T-cell (primary cell): ENCODE measurements at places on chromosomes 7 and 10. TPM values are rescaled to one million over a fixed set of nuclear protein-coding genes. Genes with fewer than 3 reads are reported as not detected.

Gene SORCS1
- not detected for total RNA-seq

Gene CALHM1
- total RNA-seq = not detected

Gene MYOZ1
- not detected for total RNA-seq

Gene NPSR1
- total RNA-seq = not detected

Gene ZWINT
- total RNA-seq = 3.2 TPM
